ENCODE measurements at places on chromosomes 12 and 14.

GRCh38 chr14:70254476-70254961 is 65.8 kb upstream of the SLC8A3 start:
- DNase-seq, result no peak

GRCh38 chr12:91052026-91052425 is 5.8 kb downstream of the KERA start:
- DNase-seq, result no peak

DNA sequence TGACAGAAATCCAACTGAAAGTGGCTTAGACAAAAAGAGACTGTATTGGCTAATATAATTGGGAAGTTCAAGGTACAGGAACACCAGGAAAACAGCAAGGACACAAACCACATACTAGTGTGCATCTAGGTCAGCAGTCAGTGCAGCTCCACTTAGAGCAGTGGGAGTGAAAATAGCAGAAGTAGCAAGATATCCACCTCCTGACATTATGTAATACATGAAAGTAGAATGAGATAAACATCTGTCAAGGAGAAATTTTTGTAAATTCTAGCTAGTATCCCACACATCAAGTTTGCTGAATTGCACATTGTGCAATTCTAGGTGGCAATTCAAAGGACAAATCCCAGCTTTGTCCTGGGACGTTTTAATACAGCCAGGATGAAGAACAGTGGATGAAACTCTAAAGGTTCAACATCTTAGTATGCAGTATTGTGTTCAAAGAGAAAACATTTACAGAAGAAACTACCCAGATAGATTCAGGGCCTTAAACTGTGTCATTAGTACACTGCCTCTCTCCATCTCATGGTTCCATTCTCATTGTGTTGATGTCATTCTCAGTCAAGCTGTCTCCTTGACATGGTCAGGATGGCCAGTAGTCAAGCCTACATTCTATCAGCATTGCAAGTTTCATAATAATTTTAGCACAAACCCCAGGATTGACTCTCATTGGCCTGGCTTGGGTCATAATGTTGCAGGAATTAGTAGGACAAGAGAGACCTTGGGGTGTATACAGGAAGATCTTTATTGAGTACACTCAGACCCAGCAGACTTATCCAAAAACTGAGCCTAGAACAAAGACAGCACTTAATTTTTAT is 56.8 kb downstream of the SDR9C7 start:
- DNase-seq, result no peak

DNA sequence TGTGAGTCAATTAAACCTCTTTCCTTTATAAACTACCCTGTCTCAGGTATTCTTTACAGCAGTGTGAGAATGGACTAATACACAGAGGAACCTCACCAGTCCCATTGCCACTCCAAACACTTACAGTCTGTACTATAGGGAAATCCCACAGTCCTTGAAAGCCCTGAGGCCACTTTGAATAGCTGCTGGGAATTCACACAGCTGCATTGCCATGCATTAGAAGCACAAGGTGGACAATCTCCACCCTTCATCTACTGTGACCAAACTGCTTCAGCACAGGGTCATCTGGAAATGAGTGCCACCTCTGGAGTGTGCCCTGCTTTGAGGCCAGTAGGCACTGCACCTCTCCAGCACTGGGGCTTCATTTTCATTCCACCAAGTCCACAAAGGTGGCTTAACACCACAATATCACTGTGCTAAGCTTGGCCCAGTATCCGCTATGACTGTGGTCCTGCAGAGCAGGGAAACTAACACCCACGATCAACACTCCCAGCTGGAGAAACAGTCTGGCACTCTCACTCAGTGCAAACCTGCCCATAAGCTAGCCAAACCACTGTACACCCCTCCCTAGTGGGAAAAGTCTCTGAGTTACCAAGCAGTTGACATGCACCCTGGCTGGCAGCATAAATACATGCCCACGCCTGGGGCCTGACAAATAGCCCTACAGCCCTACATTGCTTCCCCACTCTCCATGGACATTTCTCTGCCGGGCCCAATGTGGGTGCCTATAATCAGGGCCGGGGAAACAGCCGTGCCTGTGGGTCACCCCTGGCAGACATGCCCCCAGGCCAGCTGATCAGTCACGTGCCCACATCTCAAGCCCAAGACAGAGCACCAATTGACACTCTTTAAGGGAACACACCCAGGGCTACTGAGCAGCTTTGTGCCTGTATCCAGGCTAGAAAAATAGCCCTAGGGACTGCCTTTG is 294.3 kb upstream of the MGAT4C start:
- DNase-seq, result no peak

DNA sequence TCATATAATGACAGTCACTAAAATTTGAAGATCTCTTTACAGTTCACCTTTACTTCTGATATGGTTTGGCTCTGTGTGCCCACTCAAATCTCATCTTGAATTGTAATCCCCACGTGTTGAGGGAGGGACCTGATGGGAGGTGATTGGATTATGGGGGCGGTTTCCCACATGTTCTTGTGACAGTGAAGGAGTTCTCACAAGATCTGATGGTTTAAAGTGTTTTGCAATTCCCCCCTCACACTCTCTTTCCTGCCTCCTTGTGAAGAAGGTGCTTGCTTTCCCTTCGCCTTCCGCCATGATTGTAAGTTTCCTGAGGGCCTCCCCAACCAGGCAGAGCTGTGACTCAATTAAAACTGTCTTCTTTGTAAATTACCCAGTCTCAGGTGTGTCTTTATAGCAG is 27.3 kb upstream of the CD9 start:
- DNase-seq, result no peak

- no peak for DNase-seq
These were observed 163.5 kb downstream of the KITLG start for GRCh38 chr12:88416786-88417185.

DNA sequence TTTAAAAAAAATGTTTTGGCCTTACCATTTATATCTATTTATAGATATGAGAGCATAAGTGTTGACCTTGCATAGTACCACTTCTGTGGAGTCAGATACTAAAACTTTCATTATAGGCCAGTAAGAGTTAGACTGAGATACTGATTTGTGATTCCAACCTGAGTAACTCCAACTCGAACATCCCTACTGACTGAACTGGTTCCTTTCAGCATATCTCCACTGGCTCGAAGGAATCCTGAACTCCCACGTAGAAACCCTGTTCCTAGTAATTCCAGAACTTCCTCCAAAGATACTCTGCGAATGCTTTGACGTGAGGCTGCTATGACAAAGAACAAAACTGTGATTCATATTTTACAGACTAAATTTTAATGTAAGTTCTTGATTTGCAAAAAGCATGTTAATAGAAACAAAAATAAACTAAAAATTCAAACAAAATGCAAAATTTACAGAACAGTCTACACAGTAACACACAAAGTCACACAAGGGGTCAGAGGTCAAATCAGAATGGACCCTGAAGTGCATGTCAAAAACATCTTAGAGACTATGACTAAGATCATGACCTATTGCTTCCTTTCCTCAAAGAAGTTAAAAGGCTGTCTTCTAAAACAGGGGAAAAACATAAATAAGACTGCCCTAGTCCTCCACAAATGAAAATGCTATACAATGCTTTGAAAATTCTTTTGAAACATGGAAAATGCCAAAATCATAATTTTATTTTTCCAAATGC is 31.5 kb downstream of the HEATR5A start:
- DNase-seq, result no peak

DNA sequence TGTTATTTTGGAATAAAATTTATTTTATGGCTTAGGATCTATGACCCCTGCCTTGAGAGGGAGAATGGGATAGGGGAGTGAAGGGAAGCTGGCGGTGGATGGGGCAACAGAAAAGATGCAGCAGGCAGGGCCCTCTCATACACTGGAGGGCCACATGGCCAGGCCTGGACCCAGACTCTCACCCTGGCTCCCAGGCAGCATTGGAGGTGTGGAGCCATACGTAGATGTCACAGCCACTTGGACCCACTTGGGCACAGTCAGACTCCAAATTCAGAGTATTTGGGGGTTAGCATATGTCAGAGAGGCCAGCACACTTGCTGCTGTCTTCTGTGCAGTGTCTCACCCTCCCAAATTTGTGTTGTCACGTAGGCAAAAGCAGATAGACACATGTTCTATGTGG is 6.5 kb downstream of the NAB2 start:
- no peak for DNase-seq

DNA sequence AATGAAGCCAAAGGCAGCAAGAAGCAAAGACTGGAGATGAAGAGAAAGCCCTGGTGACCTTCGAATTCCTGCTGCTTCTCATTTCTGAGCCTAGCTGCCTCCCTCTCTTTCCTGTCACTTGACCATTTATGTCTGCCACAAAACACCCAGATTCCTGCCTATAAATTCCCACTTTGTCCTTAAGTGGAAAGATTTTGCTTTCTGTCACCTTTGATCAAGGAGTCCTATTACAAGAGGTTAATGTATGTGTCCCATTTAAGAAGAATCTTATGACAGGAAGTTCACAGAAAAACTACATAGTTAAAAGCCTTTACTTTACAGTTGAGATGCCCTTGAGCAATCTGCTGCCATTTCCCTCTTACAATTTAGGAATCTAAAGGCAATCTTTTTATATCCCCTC is 155.7 kb downstream of the GALC start:
- no peak for DNase-seq

DNA sequence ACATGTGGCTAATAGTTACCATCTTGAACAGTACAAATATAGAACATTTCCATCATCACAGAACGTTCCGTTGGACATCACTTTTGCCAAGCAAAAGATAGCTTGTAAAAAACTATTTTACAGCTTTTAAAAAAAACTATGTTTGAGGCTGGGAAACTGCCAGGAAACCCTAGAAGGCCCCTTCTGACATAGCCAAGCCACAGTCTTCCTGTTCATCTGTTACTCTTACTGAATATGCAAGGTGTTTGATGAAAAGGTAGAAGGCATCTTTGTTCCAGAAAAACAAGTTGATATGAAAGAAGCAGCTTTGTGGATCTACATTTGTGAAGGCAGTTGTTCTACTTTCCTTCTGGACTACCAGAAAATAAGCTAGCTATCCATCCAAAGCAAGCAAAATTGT is 23.6 kb upstream of the WNK1 start:
- DNase-seq, result no peak

- DNase-seq, result no peak
These were observed 146.1 kb downstream of the PAX9 start for GRCh38 chr14:36807727-36808126.

GRCh38 chr12:69919495-69919894 is 94.5 kb downstream of the MYRFL start:
- DNase-seq, result no peak

- no peak for DNase-seq
These were observed 707 bp downstream of the G2E3 start for GRCh38 chr14:30559638-30560091.

DNA sequence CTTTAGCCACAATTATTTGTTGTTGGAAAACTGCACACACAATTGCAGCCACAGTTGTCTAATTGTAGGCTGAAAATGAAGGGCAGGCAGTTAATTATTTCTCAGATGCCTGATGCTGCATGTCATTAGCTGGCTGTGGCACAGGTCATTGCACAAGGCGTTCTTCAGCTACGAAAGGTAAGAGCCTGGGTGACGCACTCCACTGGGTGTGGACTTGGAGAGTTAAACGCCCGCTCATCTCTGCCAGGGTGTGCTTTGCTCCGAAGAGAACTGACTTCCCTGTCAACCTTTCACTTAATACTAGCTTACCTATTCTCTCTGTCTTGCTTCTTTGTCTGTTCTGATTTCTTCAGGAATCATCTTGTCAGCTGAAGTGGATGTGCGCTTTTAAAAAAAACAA is 91.4 kb upstream of the CPM start:
- no peak for DNase-seq

DNA sequence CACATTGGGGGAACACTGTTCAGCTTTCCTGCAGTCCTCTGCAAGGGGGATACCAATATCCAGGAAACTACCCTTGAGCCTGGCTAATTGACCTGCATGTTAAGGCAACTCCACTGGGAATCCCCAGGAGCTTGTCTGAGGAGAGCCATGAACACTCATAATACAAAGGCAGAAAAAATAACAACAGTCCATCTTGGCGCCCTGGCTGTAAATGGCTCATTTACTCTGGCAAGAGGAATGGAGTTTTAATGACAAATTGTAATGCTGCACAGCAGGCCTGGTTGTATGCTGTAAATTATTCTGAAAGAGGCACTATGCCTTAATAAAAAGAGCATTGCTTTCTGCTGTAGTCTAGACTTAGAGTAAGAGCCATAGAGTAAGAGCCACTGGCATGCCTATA is 58.3 kb downstream of the SLC8A3 start:
- no peak for DNase-seq

GRCh38 chr14:91082282-91082681 is 21.8 kb upstream of the RPS6KA5 start:
- DNase-seq, result no peak

DNA sequence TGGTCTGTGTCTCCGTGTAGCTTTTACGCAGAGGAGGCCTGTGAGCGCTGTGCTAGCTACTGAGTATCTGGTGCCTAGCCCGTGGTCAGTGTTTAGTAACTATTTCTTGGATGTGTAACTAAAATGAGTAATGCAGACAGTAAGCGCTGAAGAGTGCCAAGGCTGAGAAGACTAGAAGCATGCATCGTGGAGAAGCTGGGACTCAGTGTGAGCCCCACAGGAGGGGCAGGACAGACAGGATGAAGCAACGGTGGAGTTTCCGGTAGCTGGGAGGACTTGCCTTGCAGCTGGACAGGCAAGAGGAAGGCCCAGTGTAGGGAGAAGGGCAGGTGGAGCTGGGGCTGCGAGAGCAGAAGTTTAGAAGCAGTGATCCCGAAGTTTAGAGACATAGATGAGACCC is 233.4 kb upstream of the FKBP4 start:
- no peak for DNase-seq

GRCh38 chr12:1916371-1917171 is 1.9 kb downstream of the CACNA2D4 start:
- DNase-seq, result no peak

DNA sequence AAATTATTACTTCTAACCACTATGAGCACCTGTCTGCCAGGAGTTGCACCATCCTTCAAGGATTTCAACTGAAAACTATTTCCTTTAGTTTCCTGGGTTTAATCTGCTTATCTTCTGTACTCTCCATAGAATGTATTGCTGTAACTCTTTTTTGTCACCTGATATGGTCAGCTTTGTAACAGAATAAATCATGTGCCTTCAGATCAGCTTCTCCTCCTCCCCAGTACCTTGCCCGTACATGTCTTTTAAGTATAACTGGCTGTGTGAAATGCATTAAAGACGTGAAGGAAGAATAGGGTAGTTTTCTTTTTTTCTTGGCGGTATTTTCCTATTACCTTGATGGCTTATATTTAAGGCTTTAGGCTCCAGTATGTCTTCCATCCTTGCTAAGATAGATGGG is 200.3 kb upstream of the NAV3 start:
- no peak for DNase-seq

DNA sequence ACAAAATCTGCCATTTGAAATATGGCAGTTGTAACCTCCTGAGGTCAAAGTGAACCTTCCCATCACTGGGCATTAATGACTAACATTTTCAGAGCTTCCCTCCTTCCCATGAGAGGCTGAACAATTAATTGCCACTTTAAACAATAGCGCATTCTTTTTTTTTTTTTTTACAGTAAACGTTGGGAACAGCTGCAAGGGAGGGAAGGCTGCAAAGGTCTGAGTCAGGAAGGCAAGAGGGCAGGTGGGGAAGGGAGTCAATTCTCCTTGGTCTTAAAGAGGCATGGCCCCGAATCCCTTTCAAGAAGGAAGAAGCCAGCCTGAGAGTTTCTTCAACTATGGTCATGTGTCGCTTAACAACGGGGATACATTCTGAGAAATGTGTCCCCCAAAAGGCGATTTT is 41.0 kb upstream of the PLEKHG3 start:
- no peak for DNase-seq

- DNase-seq, result no peak
These were observed 151.1 kb downstream of the SAMD4A start for GRCh38 chr14:54718046-54718445.

Data from activated CD8-positive, alpha-beta memory T cell treated with anti-CD3 and anti-CD28 coated beads for 1 hour (primary cell).